ENCODE measurements at places on chromosomes 3 and 15. TPM values are rescaled to one million over a fixed set of nuclear protein-coding genes. Genes with fewer than 3 reads are reported as not detected.

EBLN2 gene
- total RNA-seq = 5.1 TPM

CXCR6 gene
- total RNA-seq = not detected

COL6A6 gene
- under 0.01 TPM for total RNA-seq

BFSP2 gene
- not detected for total RNA-seq

FES gene
- total RNA-seq = 15.7 TPM

ACOX2 gene
- total RNA-seq = 10.2 TPM

DNAH12 gene
- total RNA-seq = 0.28 TPM

GOLGA8Q gene
- 0.58 TPM for total RNA-seq

All from regular cardiac myocyte (primary cell).